Vagina (tissue), 2 donors: ENCODE measurements at places on chromosomes 12 and 14.

DNA sequence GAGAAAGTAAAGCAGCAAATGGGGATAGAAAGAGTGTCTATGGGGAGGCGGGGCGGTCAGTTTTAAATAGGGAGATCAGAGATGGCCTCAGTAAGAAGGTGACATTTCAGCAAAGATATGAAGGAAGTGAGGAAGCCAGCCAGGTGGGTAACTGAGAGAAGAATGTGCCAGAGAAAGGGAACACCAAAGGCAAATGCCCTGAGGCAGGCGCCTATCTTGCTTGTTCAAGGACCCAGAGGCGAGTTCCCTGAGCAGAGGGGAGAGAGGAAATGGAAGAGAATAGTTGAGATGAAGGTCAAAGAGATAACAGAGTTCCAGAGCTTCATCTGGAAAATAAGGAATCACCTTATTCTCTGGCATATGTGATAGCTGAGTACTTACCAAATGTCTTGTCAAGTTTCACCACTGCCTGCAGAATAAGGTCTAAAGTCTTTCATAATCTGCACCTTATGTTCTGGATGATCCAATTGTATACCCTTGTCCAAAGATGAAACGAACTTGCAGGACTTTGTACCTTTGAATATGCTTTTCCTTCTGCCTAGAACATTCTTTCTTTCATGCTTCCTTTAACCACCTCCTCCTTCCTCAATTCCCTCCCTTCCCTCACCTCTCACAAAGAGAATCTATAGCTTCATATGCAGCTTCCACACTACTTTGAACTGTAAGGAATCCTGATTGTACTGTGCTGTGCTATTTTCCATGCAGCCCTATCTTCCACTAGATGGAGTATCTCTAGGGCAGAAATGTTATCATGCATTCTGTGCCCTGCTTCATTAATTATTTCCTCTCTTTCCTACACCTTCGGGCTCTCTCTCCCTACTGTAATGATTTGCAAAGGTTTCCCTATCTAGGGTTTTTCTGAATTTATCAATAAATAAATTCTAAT, 38.5 kb downstream of the GNPTAB start:
- DNase-seq: peak; percentile 18

- no peak for DNase-seq
Measured at GRCh38 chr12:57341275-57341990, 89.4 kb downstream of the R3HDM2 start.

GRCh38 chr12:38124247-38125012, 192.1 kb upstream of the ALG10B start:
- no peak for DNase-seq

DNA sequence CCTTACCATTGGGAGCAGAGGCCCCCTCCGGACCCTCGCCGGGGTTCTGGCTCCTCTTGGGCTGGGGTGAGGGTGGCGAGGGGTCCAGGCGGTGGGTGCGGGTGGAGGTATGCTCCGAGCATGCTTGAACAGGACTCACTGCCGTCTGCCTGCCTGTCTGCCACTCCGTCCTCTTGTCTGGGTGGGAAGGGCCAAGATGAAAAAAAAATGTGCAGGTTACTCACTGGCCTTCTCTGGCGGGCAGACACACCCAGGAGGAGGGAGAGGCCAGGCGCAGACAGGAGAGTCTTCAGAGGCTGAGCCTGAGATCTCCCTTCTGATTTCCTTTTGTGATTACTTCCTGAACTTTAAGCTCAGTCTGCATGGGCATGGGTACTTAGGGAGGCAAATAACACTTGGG, 76.1 kb downstream of the STON2 start:
- DNase-seq: no peak

- DNase-seq: no peak
Measured at GRCh38 chr12:93127582-93128331, 198.7 kb upstream of the EEA1 start.

DNA sequence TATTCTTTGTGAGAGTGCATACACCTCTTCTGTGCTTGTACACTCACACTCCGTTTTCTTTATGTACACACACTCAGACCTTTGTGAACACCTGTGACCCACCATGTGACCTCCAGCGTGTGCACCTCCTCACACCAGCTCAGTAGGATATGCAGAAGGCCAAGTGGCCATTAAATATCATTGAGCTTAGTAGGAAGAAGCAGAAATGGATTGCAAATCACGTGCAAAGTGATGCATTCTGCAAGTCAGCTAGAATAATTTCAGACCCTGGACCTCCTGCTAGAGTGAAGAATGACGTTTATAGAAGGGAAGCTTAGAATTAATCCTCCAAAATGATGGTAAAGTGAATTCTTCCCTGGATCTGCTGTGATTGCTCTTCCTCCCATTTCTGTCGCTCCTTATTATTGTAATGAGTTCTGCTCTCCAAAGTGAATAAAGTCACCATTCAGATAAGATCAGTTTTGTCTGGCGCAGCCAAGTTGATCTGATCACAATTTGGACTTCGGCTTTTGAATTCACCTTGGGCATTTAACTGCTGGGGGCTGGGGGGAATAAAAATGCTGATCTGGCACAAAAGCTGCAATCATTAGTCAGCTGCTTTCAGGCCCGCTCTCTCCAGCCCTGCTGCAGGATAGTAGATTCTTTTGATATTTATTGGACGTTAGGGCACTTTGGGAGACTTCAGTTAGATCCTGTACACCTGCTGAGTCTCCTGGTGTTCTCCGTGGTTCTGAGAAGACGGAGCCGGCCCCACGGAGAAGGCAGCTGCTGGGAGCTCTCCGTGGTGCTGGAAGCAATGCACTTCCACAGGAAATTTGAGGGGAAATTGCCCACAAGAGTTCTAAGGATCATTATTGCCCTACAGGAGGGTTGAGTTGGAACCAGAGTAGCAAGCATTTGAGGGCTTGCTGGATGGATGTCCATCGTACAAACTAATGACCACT, 12.4 kb upstream of the NRXN3 start:
- no peak for DNase-seq

- no peak for DNase-seq
Measured at GRCh38 chr12:116382686-116383530, 105.4 kb upstream of the MED13L start.

DNA sequence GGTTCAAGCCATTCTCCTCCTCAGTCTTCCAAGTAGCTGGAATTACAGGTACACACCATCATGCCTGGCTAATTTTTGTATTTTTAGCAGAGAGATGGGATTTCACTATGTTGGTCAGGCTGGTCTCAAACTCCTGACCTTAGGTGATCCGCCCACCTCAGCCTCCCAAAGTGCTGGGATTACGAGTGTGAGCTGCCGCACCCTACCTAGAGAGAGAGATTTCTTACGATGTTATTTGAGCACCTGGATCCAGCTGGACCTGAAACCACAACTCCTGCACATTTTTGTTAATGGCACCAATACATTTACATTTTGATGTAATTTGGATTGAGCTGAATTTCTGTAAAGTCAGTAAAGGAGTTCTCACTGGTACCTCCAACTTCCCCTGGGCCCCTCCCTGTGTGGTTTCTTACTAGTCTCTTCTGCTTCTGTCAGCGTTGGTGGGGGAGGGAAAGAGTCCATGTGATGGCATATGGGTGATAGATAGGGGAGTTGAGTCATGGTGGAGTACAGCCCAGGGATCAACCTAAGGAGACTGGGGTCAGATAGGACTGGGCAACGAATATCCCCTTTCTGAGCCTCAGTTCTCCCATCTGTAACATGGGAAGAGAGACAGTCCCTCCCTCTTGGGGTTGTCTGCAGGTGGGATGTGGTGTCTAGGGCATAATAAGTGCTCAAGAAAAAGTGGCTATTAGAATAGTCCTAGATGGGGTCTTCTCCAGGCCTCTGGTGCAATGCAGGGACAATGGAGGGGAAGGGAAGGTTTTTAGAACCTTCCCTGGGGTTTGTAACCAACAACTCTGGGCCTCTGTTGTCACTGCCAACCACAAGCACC, 83.3 kb upstream of the MED13L start:
- DNase-seq: no peak

DNA sequence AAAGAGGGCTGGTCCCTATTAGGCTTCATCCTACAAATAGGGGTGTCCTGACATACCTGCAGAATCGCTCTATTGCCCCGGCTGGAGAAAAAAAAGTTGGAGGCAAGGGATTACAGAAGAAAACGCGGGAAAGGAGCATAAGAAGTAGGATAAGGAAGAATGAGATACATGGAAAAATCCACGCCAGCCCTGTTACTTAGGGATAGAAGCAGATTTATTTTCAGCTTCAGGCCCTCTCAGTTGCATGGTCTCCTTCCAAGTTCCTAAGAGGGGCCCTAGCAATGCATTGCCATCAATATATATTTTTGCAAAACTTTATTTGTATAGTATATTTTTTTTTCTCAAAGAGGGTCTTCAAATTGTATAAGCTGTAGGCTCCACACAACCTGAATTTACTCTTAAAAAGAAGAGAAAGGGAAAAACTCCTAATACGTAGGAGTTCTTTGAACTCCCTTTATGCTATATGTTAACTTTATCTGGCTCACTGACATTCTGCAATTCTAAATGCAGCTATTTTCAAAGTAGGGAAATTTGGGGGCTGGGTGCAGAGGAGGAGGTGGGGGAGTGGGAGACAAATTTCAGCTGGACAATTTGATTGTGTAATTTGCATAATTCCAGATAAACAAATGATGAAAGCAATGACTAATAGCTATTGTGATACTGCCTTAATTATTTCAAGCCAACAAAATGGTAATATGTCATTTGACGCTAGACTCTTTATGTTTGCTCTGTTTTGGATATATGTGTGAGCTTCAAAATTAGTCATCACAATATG, 137.7 kb upstream of the TRHDE start:
- no peak for DNase-seq

- DNase-seq: no peak
Measured at GRCh38 chr12:91505006-91505405, 322.4 kb upstream of the DCN start.
